ENCODE measurements at places on chromosomes 5 and 9.
A peak's percentile ranks its signal among the peaks of the same experiment; 100 is the strongest.

DNA sequence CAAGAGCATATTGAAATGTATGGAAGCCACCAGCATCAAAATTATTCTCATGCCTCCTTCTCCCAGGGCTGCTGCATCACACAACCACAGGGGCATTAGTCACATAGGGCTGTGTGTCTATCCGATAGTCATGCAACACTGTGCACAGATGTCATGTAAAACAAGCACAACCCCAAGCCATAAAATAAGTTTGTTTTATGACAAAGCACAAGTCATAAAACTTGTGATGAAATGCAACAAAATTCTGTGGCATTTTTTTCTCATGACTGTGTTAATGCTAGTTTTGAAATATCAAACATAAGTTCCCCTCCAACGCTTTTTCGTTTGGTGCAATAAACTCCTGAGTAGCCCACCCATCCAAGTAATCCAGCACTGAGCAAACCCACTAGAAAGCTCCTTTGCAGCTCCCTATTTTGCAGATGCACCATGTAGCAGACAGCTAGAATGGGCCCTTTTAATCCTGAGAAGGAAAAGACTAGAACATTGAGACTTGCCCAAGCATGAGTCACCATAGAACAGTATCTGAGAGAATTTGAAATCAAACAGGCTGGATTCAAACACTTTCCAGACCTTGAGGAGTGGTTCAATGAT lies 93.3 kb upstream of the ZNF366 start:
- no peak for DNase-seq

GRCh38 chr5:67494186-67494855 lies 297.7 kb upstream of the CD180 start:
- DNase-seq = no peak

GRCh38 chr9:34430843-34431437 lies 27.4 kb downstream of the FAM219A start:
- peak; percentile 80 for DNase-seq

GRCh38 chr5:16920109-16920816 lies 15.8 kb downstream of the MYO10 start:
- no peak for DNase-seq

GRCh38 chr9:135023088-135023785 lies 64.2 kb upstream of the OLFM1 start:
- DNase-seq = no peak

GRCh38 chr9:125522328-125522725 lies 184.7 kb downstream of the MAPKAP1 start:
- DNase-seq = no peak

DNA sequence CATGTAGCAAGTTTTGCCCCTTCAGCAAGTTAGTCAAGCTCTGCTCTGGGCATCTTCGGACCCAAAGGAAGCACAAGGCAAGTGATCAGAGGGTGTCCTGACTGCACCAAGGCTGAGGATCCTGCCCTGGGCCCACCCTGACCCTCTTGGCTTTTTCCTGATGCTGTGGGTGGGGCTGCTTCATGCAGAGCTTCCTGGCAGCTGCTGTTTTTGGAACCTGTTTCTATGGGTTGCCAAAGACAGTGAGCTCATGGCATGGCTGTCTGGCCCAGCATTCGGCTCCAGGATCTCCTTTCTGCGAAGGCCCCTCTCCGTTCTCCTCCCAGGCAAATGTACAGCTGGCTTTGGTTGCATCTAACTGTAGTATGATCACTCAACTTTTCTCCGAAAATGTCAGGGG lies 497.9 kb downstream of the ARHGEF28 start:
- DNase-seq = no peak

GRCh38 chr5:35822511-35822910 lies 34.2 kb upstream of the IL7R start:
- DNase-seq = peak; percentile 82

- DNase-seq = no peak
These were observed 50.3 kb downstream of the CETN3 start for GRCh38 chr5:90359073-90359920.

GRCh38 chr9:129103595-129103965 lies 7.0 kb downstream of the CRAT start:
- no peak for DNase-seq

- DNase-seq = peak; percentile 69
These were observed 136.7 kb downstream of the CPLANE1 start for GRCh38 chr5:37112383-37112991.

DNA sequence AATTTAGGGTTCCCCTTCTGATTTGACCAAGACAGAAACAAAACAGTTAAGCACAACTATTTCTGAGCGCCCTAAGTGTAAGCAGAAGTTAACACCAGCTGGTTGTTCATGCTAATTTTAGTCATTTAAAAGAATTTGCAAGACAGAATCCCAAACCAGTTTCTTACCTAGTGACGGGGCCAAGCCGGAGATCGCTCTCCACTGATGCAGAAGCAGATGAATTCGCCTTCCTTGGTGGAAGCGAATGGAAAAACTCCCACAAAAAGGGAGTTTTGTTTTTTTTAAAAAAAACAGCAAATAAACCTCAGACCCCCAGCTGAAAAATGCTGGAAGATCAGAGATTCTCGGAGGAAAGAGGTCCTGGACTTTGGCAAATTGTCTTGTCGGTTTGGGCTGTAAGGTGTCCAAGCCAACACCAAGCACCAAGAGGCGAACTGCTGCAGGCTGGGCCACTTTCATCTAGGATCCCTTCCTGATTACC lies 47.4 kb upstream of the GLDC start:
- no peak for DNase-seq

- no peak for DNase-seq
These were observed 450.1 kb upstream of the ACTBL2 start for GRCh38 chr5:57932761-57933160.

- DNase-seq = no peak
These were observed 70.3 kb upstream of the EPB41L4B start for GRCh38 chr9:109391176-109391575.

GRCh38 chr5:170582644-170583330 lies 79.0 kb downstream of the KCNIP1 start:
- DNase-seq = no peak

DNA sequence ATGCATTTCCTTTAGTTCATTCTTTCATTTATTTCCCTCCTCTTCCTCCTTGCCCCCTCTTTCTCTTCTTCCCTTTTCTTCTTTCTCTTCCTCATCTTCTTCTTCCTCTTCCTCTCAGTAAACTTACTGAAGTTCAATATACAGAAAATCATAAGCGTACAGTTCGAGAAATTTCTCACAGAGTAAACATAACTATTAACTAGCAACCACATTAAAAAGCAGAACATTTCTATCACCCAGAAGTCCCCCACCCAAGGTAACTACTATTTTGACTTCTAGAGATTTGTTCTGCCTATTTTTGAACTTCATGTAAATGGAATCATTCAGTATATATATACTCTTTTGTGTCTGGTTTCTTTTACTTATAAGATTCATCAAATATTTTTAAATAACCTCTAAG lies 48.2 kb downstream of the TNFAIP8 start:
- no peak for DNase-seq

DNA sequence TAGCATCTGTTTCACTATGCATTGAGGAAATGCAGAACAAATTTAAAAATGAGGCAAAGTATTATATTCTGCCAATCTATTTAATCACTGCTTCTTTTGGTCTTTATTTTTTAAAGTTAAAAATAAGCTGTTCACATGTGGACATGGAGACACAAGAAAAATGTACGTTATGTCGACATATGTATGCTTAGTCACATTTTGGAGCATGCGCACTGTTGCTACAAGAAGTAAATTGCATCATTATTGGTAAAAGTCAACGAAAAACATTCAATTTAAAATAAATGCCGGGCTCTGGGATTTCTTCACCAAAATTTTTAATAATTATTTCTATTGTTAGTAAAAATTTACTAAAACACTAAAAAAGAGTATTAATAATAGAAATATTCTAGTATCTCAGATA lies 876.3 kb upstream of the CTNND2 start:
- DNase-seq = no peak

GRCh38 chr5:172091956-172092732 lies 85.7 kb upstream of the FBXW11 start:
- DNase-seq = no peak

GRCh38 chr9:76433836-76434235 lies 25.1 kb upstream of the GCNT1 start:
- DNase-seq = no peak

- DNase-seq = no peak
These were observed 200.7 kb downstream of the AOPEP start for GRCh38 chr9:94927048-94927761.

GRCh38 chr5:171571663-171572062 lies 152.2 kb downstream of the FGF18 start:
- no peak for DNase-seq

DNA sequence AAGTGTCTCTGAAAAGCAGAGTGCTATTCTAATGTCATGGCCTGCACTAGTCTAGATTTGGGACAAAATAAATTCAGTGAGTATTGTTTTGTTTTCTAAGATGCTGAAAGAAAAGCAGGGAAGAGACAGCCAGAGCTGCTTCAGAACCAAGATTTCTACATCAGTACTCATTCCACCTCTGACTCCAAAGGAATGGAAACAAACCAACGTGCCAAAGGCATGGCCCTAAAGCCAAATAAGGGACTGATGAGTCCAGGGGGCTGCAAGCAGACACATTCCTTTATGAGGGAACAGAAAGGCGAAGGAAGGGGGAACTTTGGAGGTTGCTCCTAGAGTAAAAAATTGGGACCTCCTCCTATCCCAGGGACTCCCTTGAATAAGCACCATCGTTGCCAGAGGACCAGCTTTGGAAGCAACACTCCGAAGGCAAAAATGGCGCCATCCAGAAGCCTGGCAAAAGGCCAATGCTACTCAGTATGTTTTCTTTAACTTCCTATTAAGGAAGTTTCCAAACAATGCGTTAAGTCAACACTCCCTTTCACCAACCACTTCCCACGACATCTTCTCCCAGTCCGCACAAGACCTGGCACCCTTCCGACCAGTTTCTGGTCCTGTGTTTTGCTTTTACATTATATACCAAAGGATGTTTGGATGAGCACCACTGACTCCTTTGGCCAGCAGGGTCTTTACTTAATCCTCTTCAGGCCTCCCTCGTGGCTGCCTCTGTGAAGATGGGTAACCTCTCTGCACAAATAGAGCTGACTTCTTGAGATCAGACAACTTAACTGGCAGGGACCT lies 31.6 kb downstream of the ADAM19 start:
- DNase-seq = no peak

GRCh38 chr5:126521130-126521529 lies 73.9 kb downstream of the ALDH7A1 start:
- no peak for DNase-seq

DNA sequence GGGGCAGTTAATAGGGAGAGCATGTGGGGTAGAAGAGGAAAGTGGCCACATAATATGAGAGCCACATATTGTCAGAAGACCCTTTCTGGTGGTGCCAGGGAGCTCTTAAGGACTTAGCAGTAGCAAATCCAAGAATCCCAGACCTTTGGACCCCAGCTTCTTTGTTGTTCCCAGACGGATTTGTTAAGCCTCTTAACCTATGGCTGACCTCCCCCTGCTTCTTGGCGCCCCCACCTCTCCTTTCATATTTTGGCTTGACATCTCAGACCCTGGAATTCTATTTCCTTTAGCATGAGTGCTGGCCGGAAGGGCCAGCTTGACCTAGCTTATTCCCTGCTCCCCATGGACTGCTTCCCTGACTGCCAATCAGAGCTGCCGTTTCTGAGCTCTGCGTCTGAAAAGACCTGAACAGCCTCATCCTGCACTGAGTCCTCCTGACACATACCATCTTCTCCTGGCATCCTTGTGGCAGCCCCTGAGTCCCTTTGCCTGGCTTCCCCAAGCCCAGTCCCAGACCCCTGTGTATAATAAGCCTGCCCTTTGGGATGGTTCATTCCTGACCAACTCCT lies 116.3 kb downstream of the PRKACG start:
- DNase-seq = no peak

GRCh38 chr9:137458194-137459151 lies 661 bp downstream of the NSMF start:
- DNase-seq = peak; percentile 84

DNA sequence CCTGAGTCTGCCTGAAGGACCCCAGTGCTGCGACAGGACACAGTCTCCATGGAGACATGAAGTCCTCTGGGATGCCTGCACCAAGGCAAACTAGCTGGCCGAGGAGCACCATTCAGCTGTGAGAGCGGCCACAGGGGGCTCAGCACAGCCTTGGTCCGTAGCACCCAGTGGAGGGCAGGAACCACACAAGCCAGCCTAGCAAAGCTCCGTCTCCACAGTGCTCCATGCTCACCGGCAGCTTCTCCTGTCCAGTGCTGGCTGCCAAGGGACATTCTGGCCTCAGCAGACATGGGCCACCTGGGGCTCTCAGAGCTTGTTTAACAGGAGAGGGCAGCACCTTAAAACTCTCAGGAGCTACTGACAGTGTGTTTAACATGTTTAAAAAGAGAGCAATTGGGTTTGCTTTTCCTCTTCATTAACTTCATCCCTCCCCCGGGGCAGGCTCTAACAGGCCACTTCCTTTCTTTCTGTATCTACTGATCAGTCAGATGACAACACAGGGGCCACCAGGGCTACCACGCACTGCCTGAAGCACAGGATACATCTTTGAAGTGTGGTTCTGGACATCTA lies 57.0 kb downstream of the SECISBP2 start:
- DNase-seq = peak; percentile 81
